ENCODE measurements at places on chromosomes 4 and X. TPM values are rescaled to one million over a fixed set of nuclear protein-coding genes. Genes with fewer than 3 reads are reported as not detected.

GRCh38 chrX:13285693-13286092 is 34.2 kb downstream of the ATXN3L start:
- no peak overlapping the region for H3K4me3 ChIP-seq
- H3K4me1 ChIP-seq = no peaks in the 10 kb centered on the region
- H3K27me3 ChIP-seq = no peaks in the 10 kb centered on the region

DNA sequence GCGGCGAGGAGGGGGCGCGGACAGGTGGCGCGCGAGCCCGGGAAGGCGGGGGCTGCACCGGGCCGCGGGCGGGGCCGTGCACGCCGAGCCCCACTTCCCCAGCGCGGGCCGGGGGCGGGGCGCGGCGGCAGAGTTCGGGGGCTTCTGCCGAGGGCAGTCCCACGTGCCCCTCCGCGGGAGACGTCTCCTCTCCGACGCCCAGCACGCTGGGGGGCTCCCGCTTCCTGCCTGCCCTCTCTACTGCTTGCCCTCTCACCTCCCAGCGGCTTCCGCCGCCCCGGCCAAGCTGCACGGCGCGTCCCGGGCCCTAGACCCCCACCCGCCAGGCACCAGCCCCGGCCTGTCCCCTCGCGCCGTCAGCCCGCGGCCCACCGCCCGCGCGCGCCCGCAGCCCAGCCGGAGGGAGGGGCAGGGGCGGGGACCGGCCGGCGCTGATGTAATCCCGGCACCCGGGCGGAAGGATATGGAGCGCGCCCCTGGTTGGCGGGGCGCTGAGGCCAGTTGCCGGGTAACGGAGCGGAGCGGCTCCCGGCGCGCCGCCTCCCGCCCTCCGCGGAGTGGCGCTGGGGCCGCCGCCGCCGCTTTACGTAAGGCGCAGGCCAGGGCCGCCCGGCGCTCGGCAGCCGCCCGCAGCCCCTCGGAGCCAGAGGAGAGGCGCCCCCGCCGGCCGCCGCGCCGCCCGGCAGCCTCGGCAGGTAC is at the start of gene KIAA0232:
KIAA0232 (plus strand) TSS at position 581 of the 699 bp plus-strand sequence. CDS start 41,727 bp downstream, outside the sequence.
- H3K27ac ChIP-seq = peak within 1 kb of the TSS; percentile 77
- no peaks in the 10 kb centered on the region for H3K27me3 ChIP-seq
- peaks cover 68% of the 10 kb centered on the region for H3K4me1 ChIP-seq
- H3K4me3 ChIP-seq = peak within 1 kb of the TSS; percentile 84
- peak; percentile 89 for DNase-seq

DNA sequence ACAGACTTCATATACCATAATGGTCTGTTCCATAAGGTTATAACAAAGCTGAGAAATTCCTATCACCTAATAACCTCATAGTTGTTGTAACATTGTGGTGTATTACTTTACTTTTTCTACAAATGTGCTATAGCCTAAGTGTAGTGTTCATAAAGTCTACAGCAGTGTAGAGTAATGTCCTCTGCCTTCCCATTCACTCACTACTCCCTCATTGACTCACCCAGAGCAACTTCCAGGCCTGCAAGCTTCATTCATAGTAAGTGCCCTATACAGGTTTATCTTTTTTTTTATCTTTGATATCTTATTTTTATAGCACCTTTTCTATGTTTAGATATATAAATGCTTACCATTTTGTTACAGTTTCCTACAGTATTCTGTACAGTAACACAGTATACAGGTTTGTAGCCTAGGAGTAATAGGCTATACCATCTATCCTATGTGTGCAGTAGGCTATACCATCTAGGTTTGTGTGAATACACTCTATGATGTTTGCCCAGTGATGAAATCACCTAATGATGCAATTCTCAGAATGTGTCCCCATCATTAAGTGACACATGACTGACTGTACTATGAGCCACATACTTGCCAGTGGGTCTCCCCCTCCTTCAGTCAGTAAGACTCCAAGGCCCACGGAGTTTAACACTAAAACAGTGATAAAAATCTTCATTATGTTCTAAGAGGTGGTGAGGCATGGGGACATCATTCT is 299.9 kb downstream of the UNC5C start:
- no peak overlapping the region for H3K27ac ChIP-seq
- no peaks in the 10 kb centered on the region for H3K27me3 ChIP-seq
- DNase-seq = no peak
- H3K4me3 ChIP-seq = no peak overlapping the region
- no peaks in the 10 kb centered on the region for H3K36me3 ChIP-seq
- no peaks in the 10 kb centered on the region for H3K4me1 ChIP-seq

DNA sequence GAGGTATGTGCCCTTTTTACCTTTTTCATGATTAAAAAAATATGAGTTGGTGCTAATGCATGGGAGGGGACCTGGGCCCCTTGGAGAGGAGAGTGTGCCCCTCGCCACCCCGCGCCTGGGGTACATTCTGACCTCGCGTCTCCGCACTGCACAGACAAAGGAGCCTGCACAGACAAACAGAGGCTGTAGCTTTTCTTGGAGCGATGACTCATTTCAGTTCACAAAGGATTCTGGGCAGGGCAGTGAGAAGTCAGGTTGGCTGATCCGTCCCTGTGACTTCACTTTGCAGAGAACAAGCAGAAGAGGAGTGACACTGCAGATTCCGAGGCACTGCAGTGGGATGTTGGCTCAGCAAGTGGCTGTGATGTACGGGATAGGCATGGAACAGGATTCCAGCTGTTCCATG is 82.9 kb downstream of the STOX2 start:
- H3K27me3 ChIP-seq = peaks cover 7% of the 10 kb centered on the region
- H3K27ac ChIP-seq = no peak overlapping the region
- no peak overlapping the region for H3K4me3 ChIP-seq
- no peak for DNase-seq
- no peaks in the 10 kb centered on the region for H3K36me3 ChIP-seq
- no peaks in the 10 kb centered on the region for H3K4me1 ChIP-seq

DNA sequence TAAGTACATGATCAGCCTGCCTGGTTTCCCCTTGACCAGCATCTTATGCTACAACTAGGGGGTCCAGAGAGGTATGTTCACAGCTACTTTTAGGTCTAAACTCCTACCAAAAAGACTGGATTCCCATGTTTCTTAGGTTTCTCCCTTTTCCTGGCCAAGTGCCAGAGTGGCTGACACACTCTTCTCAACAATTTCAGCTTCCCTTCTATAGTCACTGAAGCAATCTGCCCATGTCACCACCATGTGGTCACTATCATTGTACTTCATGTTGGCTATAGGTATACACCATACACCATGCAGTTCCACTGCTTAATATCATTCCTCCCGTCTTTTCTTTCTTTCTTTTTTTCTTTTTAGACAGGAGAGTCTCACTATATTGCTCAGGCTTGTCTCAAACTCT is 66.9 kb downstream of the KLHL13 start:
- H3K27ac ChIP-seq = no peak overlapping the region
- no peak overlapping the region for H3K4me3 ChIP-seq
- H3K27me3 ChIP-seq = no peaks in the 10 kb centered on the region
- no peaks in the 10 kb centered on the region for H3K4me1 ChIP-seq
- no peak for DNase-seq

DNA sequence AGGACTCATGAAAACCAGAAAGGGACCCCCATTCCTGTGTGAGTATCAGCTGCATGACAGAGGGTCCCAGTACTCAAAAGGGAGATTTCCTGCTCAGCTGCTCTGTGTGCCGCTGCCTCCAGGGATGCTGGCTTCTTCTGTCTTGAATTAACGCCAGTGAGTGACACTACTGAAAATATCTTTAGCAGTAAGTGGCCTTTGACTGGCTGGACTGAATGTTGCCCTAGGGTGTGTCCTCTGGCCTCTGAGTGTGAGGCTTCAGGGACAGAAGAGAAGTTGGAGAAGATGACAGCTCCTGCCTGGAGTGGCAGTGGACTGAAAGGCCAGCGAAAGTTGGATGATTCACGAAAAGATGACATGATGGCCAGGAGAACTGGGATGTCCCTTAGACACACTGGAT is 95.4 kb downstream of the LIMCH1 start:
- H3K4me3 ChIP-seq = no peak overlapping the region
- H3K27ac ChIP-seq = no peak overlapping the region
- H3K36me3 ChIP-seq = no peaks in the 10 kb centered on the region
- DNase-seq = no peak
- H3K27me3 ChIP-seq = no peaks in the 10 kb centered on the region

- DNase-seq = no peak
- no peaks in the 10 kb centered on the region for H3K36me3 ChIP-seq
- no peak overlapping the region for H3K4me3 ChIP-seq
- H3K27me3 ChIP-seq = peaks cover 4% of the 10 kb centered on the region
- H3K4me1 ChIP-seq = no peaks in the 10 kb centered on the region
- H3K27ac ChIP-seq = no peak overlapping the region
Observed at GRCh38 chr4:17681281-17682221, 67.1 kb downstream of the MED28 start.

DNA sequence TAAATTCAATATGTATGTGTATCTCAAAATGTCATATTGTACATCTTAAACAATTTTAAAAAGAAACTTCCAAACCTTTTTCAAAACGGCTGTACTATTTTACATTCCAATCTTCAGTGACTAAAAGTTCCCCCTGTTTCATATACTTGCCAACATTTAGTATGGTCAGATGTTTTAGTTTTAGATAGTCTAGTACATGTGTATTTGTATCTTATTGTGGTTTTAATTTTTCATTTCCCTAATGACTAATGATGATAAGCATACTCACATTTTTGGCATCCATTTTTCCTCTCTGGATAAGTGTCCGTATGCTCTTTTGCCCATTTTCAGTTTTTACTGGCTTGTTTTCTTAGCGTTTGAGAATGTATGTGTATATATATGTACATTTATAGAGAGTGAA is 212.2 kb upstream of the MAGEB18 start:
- no peak overlapping the region for H3K27ac ChIP-seq
- no peak overlapping the region for H3K4me3 ChIP-seq
- no peaks in the 10 kb centered on the region for H3K36me3 ChIP-seq

- no peak overlapping the region for H3K4me3 ChIP-seq
- no peak overlapping the region for H3K27ac ChIP-seq
- no peak for DNase-seq
- H3K36me3 ChIP-seq = no peaks in the 10 kb centered on the region
Observed at GRCh38 chrX:151796576-151796975, 62.0 kb downstream of the CNGA2 start.

DNA sequence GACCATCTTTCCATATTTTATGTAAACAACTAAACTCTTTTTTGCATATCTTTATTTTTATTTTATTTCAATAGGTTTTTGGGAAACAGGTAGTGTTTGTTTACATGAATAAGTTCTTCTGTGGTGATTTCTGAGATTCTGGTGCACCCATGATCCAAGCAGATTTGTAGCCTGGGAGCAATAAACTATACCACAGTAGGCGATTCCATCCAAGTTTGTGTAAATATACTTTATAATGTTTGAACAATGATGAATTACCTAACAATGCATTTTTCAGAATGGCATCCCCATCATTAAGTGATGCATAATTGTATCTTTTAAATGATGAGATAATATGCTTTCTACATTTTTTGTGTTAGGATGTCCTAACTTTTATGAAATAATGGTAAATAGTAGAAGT is 39.2 kb upstream of the CYSLTR1 start:
- no peak overlapping the region for H3K27ac ChIP-seq
- H3K36me3 ChIP-seq = peaks cover 6% of the 10 kb centered on the region
- peaks cover 1% of the 10 kb centered on the region for H3K4me1 ChIP-seq
- DNase-seq = no peak
- H3K27me3 ChIP-seq = no peaks in the 10 kb centered on the region
- no peak overlapping the region for H3K4me3 ChIP-seq

GRCh38 chr4:34512616-34513015 is 1731.7 kb downstream of the ARAP2 start:
- H3K4me3 ChIP-seq = no peak overlapping the region
- no peak overlapping the region for H3K27ac ChIP-seq
- H3K4me1 ChIP-seq = no peaks in the 10 kb centered on the region

DNA sequence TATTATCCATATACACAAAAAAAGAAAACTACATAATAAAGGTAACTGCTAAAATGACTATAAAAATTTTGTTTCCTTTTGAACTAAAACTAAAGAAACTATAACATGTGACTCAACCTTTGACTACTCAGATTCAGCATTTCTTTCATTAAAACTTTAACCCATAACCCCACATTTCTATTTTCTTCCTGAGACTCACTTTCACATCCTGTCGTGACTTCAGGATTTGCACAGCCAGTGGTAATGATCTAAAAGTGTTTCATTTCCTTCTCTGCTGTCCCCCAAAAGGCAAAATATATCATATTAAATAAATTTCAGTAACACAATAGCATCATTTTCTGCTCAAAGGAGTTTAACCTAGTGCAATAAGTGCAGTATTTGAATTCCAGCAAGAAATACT is 1022.4 kb upstream of the DIAPH2 start:
- no peak for DNase-seq
- H3K4me3 ChIP-seq = no peak overlapping the region
- no peak overlapping the region for H3K27ac ChIP-seq
- H3K4me1 ChIP-seq = no peaks in the 10 kb centered on the region

DNA sequence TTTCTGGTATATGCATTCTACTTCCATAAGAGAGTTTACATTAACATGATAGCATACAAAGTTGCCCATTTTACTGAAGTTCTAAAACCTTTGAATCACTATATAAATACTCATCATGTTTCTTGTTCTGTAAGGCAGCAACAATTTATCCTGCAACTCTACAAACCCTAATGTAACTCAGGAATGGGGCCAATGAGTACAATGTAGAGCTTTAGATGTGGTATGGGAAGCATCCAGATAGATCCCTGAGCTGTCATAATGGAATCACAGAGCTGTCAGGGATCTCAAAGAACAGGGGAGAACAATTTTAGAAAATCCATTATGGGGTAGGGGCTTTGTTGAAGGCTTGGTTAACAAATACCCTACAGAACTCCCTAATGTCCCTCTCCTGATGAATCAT is 88.5 kb downstream of the DCUN1D4 start:
- H3K36me3 ChIP-seq = no peaks in the 10 kb centered on the region
- no peak overlapping the region for H3K27ac ChIP-seq
- peaks cover 5% of the 10 kb centered on the region for H3K27me3 ChIP-seq
- no peak for DNase-seq
- no peak overlapping the region for H3K4me3 ChIP-seq
- no peaks in the 10 kb centered on the region for H3K4me1 ChIP-seq

- H3K4me3 ChIP-seq = no peak overlapping the region
- H3K36me3 ChIP-seq = no peaks in the 10 kb centered on the region
- no peak for DNase-seq
- H3K27me3 ChIP-seq = no peaks in the 10 kb centered on the region
Observed at GRCh38 chrX:113947548-113947947, 636.3 kb upstream of the HTR2C start.

- H3K4me1 ChIP-seq = no peaks in the 10 kb centered on the region
- DNase-seq = no peak
- H3K4me3 ChIP-seq = no peak overlapping the region
- H3K27me3 ChIP-seq = peaks cover 5% of the 10 kb centered on the region
- no peaks in the 10 kb centered on the region for H3K36me3 ChIP-seq
- no peak overlapping the region for H3K27ac ChIP-seq
Observed at GRCh38 chrX:11629593-11630211, 36.0 kb downstream of the ARHGAP6 start.

ESX1 gene
- total RNA-seq = not detected

ADAMTS3 gene
- total RNA-seq = not detected

PNMA3 gene
- 1.1 TPM for total RNA-seq

ZNF827 gene
- total RNA-seq = 14.8 TPM

SLC49A3 gene
- total RNA-seq = 0.89 TPM

ENPEP gene
- total RNA-seq = 0.53 TPM

GPR119 gene
- total RNA-seq = not detected

ARMCX2 gene
- 3.6 TPM for total RNA-seq

PALLD gene
- total RNA-seq = 1.2 TPM

Data from activated CD8-positive, alpha-beta T cell treated with anti-CD3 and anti-CD28 coated beads, Interleukin-2, amount 10 ng/mL, durations not matched to agents 7 days and 5 days (primary cell).